SIG-M5 (cell line): ENCODE measurements at places on chromosomes 3 and 15.
A peak's percentile ranks its signal among the peaks of the same experiment; 100 is the strongest.

DNA sequence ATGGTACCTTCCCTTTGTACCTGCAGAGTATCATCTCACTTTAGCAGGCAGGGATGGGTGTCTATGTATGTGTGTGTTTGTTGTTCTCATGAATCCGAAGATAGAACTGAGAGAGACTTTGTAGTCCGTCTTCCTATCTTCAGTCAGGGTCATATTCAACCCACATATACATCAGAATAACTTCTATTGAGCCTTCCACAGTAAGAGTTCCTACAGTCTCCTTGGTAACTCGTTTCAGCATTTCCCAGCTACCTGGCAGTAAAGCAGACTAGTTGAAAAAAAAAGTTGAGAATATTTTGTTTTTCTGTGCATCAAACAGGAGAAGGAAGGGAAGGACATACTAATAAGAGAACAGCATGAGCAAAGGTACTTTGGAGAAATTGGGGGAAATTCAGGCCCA, 106.8 kb downstream of the VPS8 start:
- no peak for DNase-seq

- peak; percentile 6 for DNase-seq
These were observed 223.5 kb upstream of the PROK2 start for GRCh38 chr3:72008226-72008996.

DNA sequence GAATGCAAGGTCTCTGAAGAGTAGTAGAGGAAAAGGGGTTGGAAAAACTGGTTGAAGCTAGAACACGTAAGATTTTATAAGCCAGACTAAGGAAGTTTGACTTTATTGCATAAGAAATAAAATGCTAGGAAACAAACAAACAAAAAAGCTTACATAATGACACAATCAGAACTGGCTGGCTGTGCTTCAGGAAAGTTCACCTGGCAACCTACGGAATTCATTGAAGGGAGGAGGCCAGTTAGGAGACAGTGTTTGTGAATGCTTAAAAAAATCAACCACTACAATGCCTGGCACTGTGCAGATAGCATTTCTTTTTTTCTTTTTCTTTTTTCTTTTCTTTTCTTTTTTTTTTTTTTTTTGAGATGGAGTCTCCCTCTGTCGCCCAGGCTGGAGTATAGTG, 1.9 kb upstream of the ICE2 start:
- no peak for DNase-seq

- no peak for DNase-seq
These were observed 10.4 kb downstream of the TMEM41A start for GRCh38 chr3:185488465-185488864.

DNA sequence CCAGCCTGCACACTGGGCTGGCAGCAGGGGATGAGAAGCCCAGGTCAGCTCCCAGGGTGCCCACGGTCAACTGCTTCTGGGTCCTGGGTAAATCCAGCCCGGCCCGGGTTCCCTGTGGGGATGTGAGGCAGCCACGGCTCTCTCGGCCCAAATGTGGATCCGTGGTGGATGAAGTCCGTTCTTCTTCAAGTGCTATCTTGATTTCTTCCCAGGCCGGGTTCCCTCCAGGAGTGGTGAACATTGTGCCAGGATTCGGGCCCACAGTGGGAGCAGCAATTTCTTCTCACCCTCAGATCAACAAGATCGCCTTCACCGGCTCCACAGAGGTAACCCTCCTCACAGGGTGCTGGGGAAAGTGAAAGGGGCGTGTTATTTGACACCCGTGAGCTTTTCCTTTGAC, 16.1 kb downstream of the ALDH1A3 start:
- no peak for DNase-seq

DNA sequence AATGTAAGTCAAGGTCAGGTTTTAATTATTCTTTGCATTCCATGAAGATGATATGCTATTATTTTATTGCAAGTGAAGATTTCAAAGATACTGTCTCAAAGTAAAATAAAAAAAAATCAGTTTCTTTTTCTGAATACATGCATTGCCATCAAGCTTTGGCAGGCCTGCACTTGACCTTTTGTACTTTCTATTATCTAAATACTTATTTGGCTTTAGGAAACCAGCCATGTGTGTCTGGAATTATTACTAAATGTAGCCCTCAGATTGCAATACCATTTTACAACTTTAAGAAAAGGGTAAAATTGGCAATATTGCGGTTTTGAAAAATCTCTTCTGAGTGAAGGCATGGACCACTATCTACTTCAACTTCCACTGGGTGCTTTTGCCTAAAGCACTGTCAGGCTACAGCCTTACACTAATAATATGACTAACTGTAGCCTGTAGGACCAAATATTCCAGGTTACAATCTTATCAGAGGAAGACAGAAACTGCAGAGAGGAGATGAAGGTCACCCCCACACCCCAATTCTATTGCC, 349.4 kb upstream of the DCBLD2 start:
- DNase-seq = no peak

GRCh38 chr3:172808969-172809546, 58.5 kb downstream of the ECT2 start:
- DNase-seq = peak; percentile 20

- no peak for DNase-seq
These were observed 32.9 kb downstream of the TBC1D2B start for GRCh38 chr15:78044407-78045155.

GRCh38 chr15:76343313-76343996, 6.9 kb downstream of the ISL2 start:
- no peak for DNase-seq

GRCh38 chr15:63052961-63053698, 10.6 kb downstream of the TPM1 start:
- DNase-seq = no peak

DNA sequence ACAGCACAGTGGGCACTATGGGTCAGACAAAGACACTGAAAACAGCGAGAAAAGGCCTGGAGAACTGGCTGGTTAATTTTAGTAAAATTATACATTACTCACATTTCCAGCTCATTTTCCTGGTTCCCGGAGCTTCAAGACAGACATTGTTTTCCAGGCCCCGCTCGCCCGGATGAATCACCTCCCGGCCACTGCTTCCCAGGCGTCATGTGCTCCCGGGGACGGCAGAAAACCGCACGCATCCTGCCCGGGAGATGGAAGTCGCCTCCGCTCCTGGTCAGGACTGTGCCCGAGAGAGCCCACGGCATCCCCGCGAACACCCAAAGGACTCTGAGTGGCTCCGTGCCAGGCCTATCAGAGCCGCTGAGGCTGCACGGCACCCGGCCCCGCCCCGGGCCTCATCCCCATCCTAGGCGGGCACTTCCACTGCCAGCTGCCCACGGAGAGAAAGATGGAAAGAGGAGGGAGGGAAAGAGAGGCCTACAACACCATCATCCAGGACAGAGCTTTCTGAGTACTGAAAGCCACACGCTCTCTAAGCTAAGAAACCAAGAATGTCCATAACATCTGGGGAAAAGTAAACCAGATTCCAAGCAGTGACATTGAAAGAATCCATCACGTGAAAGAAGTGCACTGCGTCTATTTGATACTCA, 75.1 kb downstream of the VGLL4 start:
- DNase-seq = no peak

GRCh38 chr3:72487078-72487765, 361.0 kb downstream of the SHQ1 start:
- DNase-seq = no peak

DNA sequence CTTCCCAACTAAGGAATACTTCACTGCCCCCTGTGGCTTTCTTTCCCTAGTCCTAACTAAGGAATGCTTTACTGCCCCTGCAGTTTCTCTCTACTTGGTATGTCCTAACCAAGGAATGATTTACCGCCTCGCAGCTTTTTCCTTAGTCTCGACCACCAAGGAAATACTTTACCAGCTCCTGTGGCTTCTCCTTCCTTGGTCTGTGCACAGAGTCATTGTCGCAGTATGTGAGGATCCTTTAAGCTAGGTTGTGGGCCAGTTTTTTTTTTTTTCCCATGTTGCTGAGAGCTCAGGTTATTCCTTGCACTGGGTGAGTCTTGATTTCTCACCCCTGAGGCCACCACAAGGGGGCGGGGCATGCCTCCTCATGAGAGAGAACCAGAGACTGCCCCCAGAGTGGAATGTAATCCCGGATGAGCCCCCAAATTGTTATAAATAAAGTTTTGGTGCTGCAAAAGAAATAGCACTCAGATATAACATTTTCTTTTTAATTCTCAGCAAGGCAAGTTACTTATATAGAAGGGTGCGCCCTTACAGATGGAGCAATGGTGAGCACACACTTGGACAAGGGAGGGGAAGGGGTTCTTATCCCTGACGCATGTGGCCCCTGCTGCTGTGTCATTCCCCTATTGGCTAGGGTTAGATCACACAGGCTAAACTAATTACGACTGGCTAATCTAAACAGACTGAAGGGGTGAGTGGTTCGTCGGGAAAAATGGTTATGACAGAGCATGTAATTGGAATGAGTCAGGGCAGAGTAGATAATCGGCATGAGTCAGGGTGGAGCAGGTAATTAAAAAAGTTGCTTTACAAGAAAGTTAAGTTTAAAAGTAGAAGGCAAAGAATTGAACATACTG, 27.0 kb downstream of the NDUFB4 start:
- no peak for DNase-seq

GRCh38 chr3:23576379-23576959, 229.3 kb upstream of the UBE2E1 start:
- no peak for DNase-seq

DNA sequence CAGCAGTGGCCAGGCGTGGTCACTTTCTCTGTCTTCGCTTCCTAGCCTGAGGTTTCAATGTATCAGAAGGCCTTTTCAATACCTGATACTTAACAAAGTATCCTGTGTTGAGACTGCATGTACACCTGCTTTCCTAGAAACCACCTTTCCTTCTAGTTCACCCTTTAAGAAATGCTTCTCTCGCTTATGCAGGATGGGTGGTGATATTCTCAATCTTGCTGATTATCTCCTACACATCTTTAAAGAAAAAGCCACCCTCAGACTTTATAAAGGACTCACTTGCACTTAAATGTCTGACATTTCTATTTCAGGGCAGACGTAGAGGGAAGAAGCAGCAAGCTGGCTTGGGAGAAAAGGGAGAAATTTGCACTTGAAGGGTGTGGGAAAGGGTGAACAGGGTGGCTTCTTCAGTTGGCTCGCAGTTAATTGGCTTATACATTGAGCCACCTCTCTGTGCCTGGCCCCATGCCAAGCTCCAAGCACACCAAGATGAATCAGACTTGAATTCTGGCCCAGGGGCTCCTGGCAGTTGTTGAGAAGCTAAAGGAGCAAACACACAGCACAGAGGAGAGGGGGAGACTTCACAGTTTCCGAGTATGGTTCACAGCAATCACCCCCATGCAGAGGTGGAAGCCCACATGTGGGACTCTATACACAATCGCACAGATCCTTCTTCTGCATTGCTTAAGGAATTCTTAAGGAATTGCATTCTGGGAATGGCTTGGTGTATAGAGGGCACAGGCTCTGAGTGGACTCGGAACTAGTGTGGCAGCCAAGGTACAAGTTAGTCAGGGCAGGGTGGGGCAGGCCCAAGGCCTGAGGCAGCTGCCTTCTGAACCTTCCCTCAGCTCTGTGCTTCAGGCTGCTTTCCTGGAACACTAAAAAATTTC, 1.3 kb downstream of the ARL6IP5 start:
- peak; percentile 47 for DNase-seq

DNA sequence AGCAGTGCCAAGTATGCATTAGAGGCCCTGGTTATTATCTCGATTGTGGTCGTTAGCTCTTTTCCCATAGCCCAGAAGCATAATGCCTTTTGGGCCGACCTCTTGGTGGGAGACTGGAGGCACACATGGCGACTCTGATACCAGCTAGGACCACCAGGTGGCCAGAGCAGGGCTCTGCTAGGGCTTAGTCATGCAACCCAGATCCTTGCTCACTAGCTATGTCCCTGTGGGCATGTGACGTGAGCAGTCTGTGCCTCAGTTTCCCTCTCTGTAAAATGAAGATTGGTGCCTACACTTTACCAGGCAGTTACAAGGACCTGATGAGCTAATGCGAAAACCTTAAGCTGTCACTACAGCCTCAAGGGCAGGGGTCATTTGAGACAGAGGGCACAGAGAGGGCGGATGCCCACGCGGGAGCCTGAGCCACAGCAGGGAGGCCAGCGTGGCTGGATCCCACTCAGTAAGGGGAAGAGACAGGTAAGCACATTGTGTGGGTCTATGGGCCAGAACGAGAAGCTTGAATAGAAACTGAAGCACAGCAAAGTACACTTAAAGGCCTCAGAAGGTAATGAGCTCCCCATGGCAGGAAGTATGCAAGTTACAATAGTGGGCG, 8.8 kb downstream of the KLF15 start:
- DNase-seq = no peak

- no peak for DNase-seq
These were observed 106.7 kb upstream of the THRB start for GRCh38 chr3:24601066-24601939.

DNA sequence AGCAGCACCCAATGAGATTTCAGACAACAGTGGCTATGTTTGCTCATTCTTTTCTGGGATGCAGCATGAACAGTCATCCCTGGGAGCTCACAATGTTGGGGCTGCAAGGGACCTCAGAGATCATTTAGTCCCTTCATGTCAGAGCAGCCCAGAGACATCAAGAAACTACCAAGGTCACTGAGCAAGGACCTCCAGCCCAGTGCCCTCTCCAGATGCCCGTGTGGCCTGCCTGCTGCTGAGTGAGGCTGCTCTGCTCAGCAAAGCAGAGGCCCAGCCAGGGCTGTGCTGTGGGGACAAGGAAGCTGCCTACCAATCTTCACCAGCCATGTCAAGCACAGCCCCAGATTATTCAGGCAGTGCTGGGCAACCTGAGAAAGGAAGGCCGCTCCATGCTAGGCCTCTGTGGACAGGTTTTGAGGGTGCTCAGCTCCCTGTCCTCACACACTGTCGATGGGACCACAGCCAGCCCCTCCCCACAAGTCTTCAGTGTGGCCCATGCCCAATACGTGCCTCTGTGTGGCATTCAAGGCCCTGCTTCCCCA, 99.7 kb downstream of the DAPK2 start:
- DNase-seq = no peak

- no peak for DNase-seq
These were observed 5.4 kb upstream of the SENP7 start for GRCh38 chr3:101518421-101518871.

DNA sequence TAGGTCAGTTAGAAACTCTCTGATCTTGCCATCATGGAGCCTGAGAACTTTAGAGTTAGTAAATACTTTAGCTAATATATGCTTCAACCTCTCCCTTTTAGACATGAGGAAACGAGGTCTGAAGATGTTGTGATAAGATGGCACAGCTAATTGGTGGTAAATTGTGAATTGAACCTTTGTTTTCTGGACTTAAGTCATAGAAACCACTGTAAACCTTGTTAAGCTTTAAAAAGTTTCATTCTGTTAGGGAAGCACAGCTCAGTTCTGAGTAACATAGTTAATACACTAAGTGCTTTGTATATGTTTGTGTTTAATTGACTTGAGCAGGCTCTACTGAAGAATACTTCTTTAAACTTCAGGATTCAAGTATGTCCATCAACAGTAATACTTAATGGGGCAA, 108.6 kb downstream of the AKAP13 start:
- no peak for DNase-seq

DNA sequence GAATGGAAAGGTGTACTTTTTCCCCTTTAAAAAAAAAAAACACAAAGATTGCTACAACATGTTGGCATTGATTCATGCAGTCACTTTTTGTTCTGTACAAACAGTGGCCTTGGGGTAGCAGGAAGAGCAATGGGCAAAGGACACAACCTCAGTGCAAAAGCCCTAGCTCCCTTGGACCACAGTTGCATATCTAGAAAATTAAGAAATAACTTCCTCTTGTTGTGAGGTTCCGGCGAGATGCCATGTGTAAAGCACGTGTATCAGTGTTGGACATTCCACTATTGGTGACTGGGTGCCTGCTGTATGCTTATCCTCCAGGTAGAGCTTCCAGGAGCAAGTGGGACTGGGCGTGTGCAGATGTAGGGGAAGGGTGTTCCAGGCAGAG, 164.5 kb downstream of the THSD4 start:
- no peak for DNase-seq
